ENCODE measurements at places on chromosomes 11 and 22.

DNA sequence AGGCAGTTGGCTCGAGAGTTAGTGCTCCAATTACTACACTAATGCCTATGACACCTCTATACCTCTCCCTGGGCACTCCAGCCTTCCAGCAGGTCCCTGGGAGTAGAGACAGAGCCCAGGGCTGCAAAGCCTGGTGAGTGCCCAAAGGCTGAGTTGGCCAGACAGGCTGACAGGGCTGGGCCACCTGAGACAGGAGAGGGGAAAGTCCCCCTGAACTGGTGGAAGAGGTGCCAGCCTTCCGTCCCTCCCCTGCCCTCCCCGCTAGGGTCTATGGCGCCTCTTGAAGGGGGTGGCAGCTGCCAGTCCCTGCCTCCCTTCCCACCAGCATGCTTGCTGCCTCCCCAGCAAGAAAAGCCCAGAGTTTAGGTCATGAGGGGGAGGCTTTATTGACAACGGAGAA, 3.0 kb downstream of the KCNJ11 start:
- no peak for DNase-seq

DNA sequence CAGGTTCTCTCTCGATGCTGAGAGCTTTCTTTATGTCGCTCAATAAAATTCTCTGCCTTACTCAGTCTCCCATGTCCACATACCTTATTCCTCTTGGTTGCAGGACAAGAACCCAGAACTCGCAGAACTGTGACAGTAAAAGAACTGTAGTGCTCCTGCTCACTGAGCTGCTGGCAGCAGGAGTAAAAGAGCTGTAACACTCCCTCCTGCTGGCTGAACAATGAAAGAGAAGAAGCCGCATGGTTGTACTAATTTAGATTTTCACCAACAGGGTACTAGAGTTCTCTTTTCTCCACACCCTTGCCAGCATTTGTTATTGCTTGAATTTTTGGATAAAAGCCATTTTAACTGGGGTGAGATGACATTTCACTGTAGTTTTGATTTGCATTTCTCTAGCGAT, 433.2 kb downstream of the GUCY1A2 start:
- DNase-seq, result no peak

- DNase-seq, result no peak
These were observed 1.1 kb upstream of the IRAG1 start for GRCh38 chr11:10694486-10695239.

DNA sequence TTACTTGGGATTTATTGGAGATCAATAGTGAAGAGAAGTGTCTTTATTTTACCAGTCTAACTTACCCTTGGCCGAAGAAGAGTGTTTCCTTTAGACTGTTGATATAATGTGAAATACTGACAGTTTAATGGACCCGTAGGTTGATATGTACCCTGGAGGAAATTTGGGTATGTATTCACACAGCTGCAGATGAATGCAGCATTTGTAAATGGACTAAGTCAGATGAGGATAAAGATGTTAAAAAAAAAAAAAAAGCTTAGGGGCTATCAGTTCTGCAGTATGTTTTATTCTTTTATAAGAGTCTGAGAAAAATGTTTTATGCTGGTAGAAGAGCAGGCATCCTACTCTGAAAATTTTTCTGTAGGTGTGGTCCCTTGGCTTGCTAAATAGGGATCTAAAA, 2.7 kb downstream of the REXO2 start:
- peak; percentile 41 for DNase-seq

DNA sequence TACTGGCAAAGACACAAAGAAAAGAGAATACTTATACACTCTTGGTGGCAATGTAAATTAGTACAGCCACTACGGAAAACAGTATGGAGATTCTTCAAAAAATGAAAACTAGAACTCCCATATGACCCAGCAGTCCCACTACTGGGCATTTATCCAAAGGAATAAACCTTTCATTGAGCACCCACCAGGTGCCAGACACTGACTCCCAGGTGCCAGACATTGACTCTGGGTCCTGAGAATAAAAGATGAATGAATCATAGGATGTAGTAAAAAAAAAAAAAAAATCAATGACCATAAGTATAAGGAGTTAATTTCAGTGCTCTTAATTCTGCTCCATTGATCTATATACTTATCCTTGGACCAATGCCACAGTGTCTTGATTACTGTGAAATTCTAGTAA, 28.2 kb downstream of the HEPHL1 start:
- DNase-seq, result no peak

- DNase-seq, result no peak
These were observed 13.1 kb downstream of the TAF1D start for GRCh38 chr11:93727985-93728791.

DNA sequence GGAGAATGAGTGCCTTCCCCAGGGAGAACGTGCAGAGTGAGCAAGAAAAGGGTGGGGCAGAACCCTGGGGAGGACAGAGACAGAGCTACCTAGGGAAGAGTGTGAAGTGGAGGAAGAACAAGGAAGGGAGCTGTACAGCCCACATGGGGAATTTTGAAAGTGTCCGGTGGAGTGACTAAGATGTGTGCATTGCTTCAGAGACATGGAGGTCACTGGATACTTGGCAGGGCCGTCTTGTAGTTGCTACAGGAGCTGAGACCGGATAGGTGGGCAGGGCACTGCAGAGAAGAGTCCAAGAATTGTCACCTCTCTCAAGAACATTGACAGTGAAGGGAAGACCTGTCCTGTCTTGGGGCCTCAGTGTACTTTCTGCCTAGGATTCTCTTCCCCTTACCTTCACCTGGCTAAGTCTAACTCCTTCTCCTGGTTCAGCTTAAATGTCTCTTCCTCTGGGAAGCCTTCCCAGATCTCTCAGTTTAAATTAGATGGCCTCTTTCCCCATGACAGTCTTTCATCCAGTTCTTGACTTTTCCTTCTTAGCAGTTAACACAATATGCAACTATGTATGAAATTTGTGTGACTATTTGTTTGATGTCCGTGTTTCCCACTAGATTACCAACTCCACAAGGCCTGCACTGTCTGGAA, 9.2 kb upstream of the P2RY6 start:
- no peak for DNase-seq

Data from hematopoietic multipotent progenitor cell treated with erythropoietin and hydrocortisone succinate and interleukin-3 and kit ligand, for 15 days (in vitro differentiated cells).